ACHN (cell line): ENCODE measurements at places on chromosomes 4 and X.

- no peak for DNase-seq
Measured at GRCh38 chr4:116413222-116413621, 672.2 kb downstream of the TRAM1L1 start.

DNA sequence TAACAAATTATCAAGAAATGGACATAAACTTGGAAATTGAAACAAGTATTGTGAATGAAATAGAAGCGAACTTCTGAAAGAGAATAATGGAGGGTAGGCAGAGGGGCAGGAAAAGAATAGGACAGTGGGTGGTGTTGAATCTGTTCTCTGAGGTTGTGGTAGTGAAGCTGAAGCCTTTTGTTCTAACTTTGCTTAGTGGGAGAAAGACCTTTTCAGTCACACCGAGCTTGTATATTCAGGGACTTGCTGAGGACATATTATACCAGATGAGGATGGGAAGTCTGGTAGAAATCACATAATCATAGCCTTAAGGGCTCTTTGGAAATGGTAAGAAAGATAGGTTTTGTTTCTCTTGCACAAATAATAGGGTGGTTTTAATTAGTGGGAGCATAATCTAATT lies 115.4 kb upstream of the NDST4 start:
- DNase-seq: no peak

DNA sequence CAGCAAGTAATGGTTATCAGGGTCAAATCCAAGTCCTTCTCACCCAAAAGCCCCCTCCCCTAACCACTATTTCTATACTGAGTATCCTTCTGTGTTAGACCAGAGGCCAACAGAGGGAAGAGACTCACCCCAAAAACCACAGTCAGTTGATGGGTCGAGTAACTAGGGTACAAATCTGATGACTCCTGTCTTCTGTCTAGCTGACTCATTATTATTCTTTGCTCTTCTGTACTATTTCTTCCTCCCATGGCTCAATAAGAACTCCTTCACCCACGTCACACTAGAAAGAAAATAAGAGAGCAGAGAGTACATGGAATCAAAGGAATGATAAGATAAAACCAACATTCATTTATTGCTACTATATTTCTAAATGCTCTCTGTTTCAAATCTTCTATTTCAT lies 2.0 kb downstream of the RAB40A start:
- DNase-seq: no peak

DNA sequence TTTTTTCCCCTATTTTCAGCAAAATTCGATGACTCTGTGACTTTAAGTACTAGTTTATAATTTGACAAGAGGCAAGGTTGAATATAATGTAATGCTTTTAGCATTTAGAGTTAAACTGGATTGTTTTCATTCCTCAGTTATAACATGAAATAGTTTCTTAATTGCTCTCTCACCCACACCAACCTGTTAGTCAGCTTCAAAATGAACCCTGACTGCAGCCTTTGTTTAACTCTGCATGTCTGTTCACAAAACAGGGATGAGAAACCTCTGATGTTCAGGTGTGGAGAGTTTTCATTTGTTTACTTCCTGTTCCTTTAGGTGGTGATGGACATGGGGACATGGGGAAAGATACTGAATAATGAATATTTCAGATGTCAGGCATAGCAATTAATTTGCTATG lies 49.9 kb upstream of the MND1 start:
- no peak for DNase-seq

- no peak for DNase-seq
Measured at GRCh38 chrX:12611471-12611870, 179.7 kb upstream of the PRPS2 start.

DNA sequence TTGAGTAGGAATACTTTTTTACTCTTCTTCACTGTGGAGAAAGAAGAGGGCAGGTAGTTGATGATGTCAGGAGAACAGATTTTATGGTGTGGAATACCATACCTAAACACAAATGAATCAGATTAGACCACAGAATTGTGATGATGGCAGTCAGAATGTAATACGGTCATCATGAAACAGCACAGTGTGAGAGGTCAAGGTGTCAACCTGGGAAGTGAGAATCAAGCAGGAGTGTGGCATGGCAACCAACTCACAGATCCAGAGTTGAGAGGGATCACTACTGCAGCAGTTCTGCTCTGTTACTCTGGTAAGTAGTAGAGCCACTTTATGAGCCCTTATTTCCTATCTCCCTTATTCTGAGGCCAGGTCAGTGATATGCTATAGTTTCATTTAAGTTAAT lies 27.7 kb downstream of the METTL14 start:
- no peak for DNase-seq

GRCh38 chr4:38284294-38285030 lies 324.3 kb downstream of the PTTG2 start:
- no peak for DNase-seq

DNA sequence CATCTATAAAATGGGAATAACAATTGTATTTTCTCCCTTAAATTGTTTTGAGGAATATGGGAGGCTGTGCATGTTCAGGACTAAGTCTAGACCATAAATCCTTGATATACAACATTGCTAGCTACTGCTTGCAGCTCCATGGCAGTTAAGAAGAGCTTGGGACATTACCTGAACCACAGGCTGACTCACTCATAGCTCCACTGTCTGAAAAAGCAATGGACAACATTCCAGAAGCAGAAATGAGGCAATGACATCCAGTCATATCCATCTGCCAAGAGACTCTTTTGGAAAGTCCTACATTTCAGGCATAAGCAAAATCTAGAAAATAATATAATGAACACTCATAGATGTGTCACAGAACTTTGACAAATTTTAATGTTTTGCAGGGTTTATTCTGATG lies 167.3 kb upstream of the LEF1 start:
- no peak for DNase-seq
